Uterus (tissue), 4 donors: ENCODE measurements at places on chromosomes 2 and 18. TPM values are rescaled to one million over a fixed set of nuclear protein-coding genes. Genes with fewer than 3 reads are reported as not detected.

The C2orf92 gene
- 5.4 TPM for total RNA-seq

The LRPPRC gene
- 99.1 TPM for total RNA-seq

The PDCD1 gene
- total RNA-seq = 0.21 TPM

The ST8SIA5 gene
- total RNA-seq = not detected

The CNDP1 gene
- total RNA-seq = 1.0 TPM

The CXCR4 gene
- 7.1 TPM for total RNA-seq

The SLC30A3 gene
- total RNA-seq = not detected

The GPR75 gene
- total RNA-seq = 0.29 TPM

The GNLY gene
- 5.9 TPM for total RNA-seq

The LRRC30 gene
- total RNA-seq = not detected

The POMC gene
- total RNA-seq = 8.5 TPM

The CRYGD gene
- total RNA-seq = not detected

DNA sequence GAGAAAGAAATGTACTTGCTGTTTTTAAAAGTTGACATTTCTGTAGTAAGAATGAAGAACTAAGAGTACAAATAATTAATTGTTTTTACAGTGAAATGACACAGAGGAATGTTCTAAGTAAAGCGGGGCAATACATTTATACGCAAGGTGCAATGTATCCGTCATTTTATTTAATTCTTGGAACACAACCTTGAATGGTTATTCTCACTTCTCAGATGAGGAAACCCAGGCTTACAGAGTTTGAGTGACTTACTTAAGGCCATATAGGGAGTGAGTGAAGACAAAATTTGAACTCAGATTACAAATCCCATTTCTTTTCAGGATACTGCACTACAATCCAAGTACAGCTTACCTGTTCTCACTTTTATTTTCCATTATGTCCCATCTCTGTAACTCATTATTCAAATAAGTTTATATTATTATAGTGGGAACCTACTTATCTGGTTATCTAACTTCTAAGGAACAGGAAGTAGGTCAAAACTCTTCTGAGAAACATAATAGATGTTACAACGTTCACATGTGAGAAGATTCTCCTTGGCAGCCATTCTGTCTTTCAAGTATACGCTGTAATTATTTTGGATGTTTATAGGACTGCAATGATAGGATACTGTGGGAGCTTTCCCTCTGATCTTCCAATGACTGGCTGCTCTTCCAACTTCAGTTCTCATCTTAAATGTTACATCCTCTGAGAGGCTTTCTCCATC is 12.3 kb upstream of the STK17B start:
- no peak for DNase-seq

GRCh38 chr18:77444385-77444784 is 194.7 kb downstream of the GALR1 start:
- no peak for DNase-seq

GRCh38 chr2:195620501-195620900 is 36.5 kb upstream of the SLC39A10 start:
- no peak for DNase-seq

GRCh38 chr2:102660574-102660973 is 41.2 kb downstream of the SLC9A2 start:
- no peak for DNase-seq

- DNase-seq = no peak
Measured at GRCh38 chr2:100198461-100199230, 56.3 kb upstream of the AFF3 start.

GRCh38 chr2:142878031-142878678 is 691 bp downstream of the KYNU start:
- no peak for DNase-seq

- DNase-seq = no peak
Measured at GRCh38 chr2:156901373-156902031, 356.0 kb upstream of the GALNT5 start.

DNA sequence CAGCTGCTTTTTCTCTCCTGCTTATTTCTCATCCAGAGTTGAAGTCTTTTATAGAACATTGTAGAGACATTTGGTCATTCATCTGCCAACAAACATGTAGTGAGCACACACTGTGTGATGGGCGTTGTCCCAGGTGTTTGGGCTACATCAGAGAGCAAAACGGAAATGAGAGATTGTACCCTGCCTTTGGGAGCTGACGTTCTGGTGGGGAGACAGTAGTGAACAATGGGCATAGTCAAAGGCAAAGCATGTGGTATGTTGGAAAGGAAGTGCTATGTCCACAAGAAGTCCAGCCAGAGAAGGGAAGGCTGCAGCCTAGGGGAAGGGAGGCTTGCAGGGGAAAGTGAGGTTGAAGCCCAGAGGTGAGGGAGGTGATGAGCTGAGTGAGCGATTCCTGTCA is 78.1 kb downstream of the PIEZO2 start:
- no peak for DNase-seq

GRCh38 chr2:26647981-26648380 is 6.8 kb upstream of the CIB4 start:
- DNase-seq = no peak

GRCh38 chr2:197878792-197879191 is 74.4 kb downstream of the PLCL1 start:
- DNase-seq = no peak

- no peak for DNase-seq
Measured at GRCh38 chr2:161990741-161991140, 83.3 kb downstream of the DPP4 start.

DNA sequence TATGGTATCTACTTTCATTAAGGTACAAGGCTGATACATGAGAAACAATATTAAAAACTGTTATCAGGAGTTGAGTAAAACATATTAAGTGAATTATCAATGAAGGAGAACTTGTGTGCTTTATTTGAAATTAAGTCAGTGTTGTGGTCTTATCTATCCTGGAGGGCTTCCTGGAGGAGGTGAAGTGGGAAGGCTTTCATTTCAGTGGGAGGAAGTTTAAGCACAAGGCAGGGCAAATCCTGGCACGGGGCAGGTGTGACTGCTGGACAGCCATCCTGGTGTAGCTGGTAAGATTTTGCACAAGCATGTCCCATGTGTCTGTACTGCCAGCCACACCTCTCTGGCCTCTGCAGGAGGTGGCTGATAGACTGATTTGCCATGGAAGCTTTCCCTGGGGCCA is 159.7 kb upstream of the SKOR2 start:
- no peak for DNase-seq

GRCh38 chr2:29212009-29212408 is 96.8 kb downstream of the CLIP4 start:
- no peak for DNase-seq

DNA sequence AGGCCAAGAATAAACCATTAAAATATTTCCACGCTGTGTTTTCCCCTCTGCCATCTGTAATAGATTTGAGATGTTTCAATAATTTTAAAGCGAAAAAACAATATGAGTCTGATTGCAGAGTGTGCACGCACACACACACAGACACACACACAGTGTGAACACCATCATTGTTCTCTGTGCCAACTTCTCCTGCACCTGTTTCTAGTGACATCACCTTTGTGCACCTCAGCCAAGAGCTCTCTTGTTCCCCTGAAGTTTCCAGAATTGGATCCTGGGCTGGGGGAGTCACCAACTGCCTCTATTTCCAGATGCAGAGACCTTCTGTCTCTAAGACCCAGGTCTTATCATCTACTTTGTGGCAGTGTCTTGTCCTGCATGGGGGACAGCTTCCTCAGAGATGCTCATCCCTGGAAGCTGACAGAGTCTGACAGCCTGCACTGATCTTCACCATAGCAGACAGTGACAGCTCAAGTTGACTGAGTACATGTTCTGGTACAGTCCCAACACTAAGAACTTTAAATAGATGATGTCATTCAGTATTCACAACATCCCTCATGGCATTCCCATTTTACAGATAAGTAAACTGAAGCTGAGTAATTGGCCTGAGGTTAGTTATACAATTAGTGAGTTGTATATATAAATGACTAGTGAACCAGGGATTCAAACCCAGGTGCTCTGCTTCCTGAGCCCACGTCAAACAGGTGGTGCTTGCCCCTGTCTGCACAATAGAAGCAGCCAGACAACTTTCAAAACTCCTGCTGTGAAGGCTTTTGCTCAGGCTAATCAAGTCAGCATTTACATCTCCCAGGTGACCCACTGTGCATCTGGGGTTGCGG is 39.4 kb downstream of the ACOXL start:
- DNase-seq = no peak

GRCh38 chr2:65710356-65710755 is 278.0 kb upstream of the SPRED2 start:
- DNase-seq = no peak

- DNase-seq = no peak
Measured at GRCh38 chr18:26863122-26863879, 2.2 kb downstream of the AQP4 start.

GRCh38 chr2:199602271-199602895 is 144.6 kb upstream of the SATB2 start:
- DNase-seq = no peak

DNA sequence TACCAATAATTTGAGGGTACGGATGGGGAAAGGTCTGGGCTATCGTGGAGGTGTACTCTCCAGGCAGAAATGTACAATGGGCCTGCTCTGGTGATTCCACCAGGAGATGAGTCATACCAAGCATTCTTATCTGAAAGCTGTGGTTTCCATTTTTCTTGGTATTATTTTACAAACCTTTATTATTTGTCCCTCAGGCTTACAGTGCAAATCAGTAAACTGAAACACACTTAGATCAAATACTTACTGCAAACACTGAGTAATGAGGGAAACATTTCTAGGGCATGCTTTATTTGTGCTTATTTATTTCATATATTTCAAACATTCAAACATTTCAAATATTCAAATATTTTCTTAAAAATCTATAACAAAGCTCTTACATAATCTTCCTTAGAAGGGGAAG is 319.8 kb downstream of the RND3 start:
- DNase-seq = no peak

DNA sequence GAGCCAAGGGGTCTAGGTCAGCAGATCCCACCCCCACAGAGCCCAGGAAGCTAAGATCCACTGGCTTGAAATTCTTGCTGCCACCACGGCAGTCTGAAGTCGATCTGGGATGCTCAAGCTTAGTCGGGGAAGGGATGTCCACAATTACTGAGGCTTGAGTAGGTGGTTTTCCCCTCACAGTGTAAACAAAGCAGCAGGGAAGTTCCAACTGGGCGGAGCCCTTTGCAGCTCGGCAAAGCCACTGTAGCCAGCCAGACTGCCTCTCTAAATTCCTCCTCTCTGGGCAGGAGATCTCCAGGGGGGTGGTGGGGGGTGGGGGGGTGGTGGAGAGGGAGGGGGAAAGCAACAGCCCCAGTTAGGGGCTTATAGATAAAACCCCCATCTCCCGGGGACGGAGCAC is 419.5 kb downstream of the NUP35 start:
- DNase-seq = no peak
